A549 treated with ZK216348 at 1 μM for 4 hours (cell line): ENCODE measurements at places on chromosomes 12 and 14. TPM values are rescaled to one million over a fixed set of nuclear protein-coding genes. Genes with fewer than 3 reads are reported as not detected.

Gene DPY19L2
- total RNA-seq = 1.3 to 3.3 TPM (median 2.6 TPM) in 5 replicates

Gene SALL2
- total RNA-seq = 0.61 to 1.1 TPM (median 0.87 TPM) in 5 replicates

Gene CABP1
- total RNA-seq = 0.22 to 0.57 TPM (median 0.27 TPM) in 4 of 5 replicates, not detected in the other

Gene MANSC1
- total RNA-seq = 3.6 to 4.3 TPM (median 3.7 TPM) in 5 replicates

Gene GPR132
- 0.45 to 1.3 TPM (median 0.53 TPM) in 5 replicates for total RNA-seq

Gene HOXC11
- total RNA-seq = 0.49 to 0.76 TPM (median 0.55 TPM) in 5 replicates

Gene FITM1
- not detected in 5 replicates for total RNA-seq

Gene EMP1
- total RNA-seq = 123 to 176 TPM (median 156 TPM) in 5 replicates

Gene WDR89
- 6.8 to 10.4 TPM (median 9.4 TPM) in 5 replicates for total RNA-seq

Gene TAS2R20
- 0.13 to 0.30 TPM (median 0.18 TPM) in 4 of 5 replicates, not detected in the other for total RNA-seq

Gene HAL
- 0.21 to 0.43 TPM (median 0.38 TPM) in 5 replicates for total RNA-seq

Gene TSPAN19
- total RNA-seq = 0.17 TPM in 1 of 5 replicates, not detected in the others

Gene RNF34
- 33.9 to 42.7 TPM (median 36.0 TPM) in 5 replicates for total RNA-seq

Gene MOAP1
- total RNA-seq = 10.3 to 15.1 TPM (median 13.5 TPM) in 5 replicates

Gene TAS2R19
- 0.19 TPM in 1 of 5 replicates, not detected in the others for total RNA-seq

Gene TMX1
- total RNA-seq = 28.6 to 60.5 TPM (median 39.6 TPM) in 5 replicates

Gene NINJ2
- 0.38 to 0.66 TPM (median 0.57 TPM) in 3 of 5 replicates, not detected in the others for total RNA-seq

Gene PTPN6
- 6.2 to 12.8 TPM (median 11.9 TPM) in 5 replicates for total RNA-seq

Gene PTPRO
- total RNA-seq = 0.21 TPM in 1 of 5 replicates, not detected in the others

Gene PLA2G1B
- total RNA-seq = not detected in 5 replicates

Gene RAB5B
- 26.3 to 38.7 TPM (median 35.1 TPM) in 5 replicates for total RNA-seq
